CD4-positive, alpha-beta T cell treated with Interleukin-15 for 1 hour (primary cell): ENCODE measurements at places on chromosomes 2 and 18.
A peak's percentile ranks its signal among the peaks of the same experiment; 100 is the strongest.

- DNase-seq: no peak
Measured at GRCh38 chr2:224957540-224958461, 84.5 kb downstream of the DOCK10 start.

GRCh38 chr2:82986899-82987298 lies 1472.2 kb downstream of the SUCLG1 start:
- no peak for DNase-seq

- peak; percentile 19 for DNase-seq
Measured at GRCh38 chr18:45456090-45457021, 158.9 kb upstream of the SLC14A2 start.

DNA sequence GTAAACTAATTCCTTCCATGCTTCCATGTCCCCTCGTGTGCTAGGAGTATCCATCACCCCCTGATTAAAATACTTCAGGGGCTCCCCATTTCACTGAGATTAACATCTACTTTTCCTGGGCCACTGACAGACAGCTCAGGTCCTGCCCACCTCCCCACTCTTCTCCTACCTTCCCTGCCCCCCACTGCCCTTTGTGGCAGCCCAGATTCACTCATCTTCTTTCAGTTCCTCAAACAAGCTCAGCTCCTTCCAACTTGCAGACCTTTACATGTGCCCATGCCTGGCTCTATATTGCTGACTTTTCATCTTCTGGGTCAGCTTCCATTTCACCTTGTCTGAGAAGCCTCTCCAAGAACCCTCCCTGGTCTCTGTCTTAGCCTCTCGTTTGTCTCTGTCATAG lies 12.0 kb downstream of the RUFY4 start:
- DNase-seq: no peak

DNA sequence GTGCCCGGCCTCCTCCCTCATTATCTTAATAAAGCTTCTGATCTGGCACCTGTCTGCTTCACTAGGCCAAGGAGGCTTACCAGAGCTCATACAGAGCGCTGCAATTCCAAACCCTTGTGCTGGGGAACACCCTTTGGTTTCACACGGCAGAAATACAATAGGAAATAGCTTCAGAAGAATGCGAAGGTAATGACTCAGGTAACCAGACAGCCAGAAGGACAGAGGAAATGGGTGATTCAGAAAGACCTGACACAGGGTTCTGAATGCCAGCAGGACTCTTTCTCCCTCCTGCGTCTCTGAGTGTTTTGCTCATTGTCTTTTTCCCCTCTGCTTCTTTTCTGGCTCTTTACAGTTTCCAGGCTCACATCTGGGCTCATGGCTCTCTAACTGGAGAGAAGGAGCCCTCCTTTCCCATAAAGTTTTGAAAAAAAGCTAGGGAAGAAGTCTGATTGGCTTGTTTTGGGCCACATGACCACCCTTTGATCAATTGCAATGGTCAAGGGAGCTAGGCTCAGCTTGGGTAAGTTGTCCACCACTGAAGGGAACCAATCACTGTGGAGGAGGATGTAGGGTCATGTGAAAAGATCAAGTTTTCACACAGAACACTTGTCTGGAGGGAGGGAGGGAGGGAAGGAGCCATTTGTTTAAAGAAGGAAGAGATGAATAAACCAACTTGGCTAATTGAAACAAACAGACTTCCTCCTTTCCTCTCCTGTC lies 90.5 kb upstream of the UPP2 start:
- DNase-seq: no peak

DNA sequence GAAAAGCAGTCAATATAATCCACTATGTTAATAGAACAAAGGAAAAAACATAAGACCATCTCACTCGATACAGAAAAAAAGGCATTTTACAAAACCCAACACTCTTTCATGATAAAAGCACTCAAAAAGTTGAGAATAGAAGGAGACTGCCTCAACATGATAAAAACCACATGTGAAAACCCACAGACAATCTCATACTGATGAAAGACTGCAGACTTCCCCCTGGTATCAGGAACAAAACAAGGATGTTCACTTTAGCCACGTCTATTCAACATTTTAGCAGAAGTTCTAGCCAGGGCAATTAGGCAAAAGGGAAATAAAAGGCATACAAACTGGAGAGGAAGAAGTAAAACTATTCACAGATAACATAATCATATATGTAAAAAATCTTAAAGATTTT lies 285.9 kb downstream of the EIPR1 start:
- no peak for DNase-seq

GRCh38 chr2:190678444-190679162 lies 29.7 kb downstream of the NAB1 start:
- DNase-seq: no peak

GRCh38 chr2:26650713-26651469 lies 9.7 kb upstream of the CIB4 start:
- no peak for DNase-seq
